ENCODE measurements at places on chromosomes 16 and 17. TPM values are rescaled to one million over a fixed set of nuclear protein-coding genes. Genes with fewer than 3 reads are reported as not detected.

Gene RCVRN
- not detected for total RNA-seq

Gene HSD17B1
- 3.6 TPM for total RNA-seq

Gene PEMT
- 53.6 TPM for total RNA-seq

Gene TUBB3
- 4.1 TPM for total RNA-seq

Gene C17orf67
- 3.2 TPM for total RNA-seq

Gene SMIM36
- total RNA-seq, result not detected

Gene CCL17
- 0.78 TPM for total RNA-seq

Gene RNF222
- total RNA-seq, result not detected

Gene SMIM22
- 225 TPM for total RNA-seq
